HEK293T (cell line): ENCODE measurements at places on chromosomes 11 and 22.
A peak's percentile ranks its signal among the peaks of the same experiment; 100 is the strongest.

GRCh38 chr22:46287873-46288751 is 8.6 kb upstream of the GTSE1 start:
- no peak for DNase-seq

DNA sequence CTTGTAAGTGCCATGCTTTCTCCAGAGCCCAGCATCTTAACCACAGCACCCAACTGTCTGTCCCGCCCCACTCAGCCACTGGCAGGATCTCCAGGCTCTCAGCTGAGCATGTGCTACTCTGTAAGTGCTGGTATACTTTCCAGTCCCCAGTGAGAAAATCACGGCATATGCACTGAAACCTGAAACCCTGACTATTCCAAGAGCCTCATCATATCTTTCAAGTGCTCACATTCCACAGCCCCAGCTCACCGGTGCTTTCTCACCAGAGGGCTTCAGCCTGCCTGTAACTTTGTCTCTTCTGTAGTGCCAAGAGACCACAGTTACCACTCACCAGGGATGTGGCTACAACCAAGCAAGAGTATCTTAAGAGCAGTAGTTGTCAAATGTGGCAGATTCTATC is 24.4 kb upstream of the PAMR1 start:
- peak; percentile 22 for DNase-seq

DNA sequence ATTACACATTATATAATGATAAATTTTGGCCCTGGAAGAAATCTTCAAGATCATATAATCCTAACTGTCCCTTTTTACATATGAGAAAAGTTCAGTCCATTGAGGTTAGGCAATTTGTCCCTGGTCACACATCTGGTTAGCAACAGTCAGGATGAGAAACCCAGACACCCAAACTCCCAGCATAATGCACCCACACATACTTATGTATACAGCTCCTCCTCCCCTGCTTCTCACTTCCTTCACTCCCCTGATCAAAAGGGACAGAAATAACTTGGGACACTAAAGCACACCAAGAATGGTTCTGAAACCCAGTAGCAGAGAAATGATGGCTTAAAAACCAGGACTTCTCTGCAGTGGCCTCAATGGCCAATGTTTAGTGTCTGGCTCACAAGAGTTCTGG is 11.1 kb downstream of the NUMA1 start:
- no peak for DNase-seq

- DNase-seq, result peak; percentile 63
Measured at GRCh38 chr22:44623771-44624510, 78.1 kb upstream of the PRR5 start.

DNA sequence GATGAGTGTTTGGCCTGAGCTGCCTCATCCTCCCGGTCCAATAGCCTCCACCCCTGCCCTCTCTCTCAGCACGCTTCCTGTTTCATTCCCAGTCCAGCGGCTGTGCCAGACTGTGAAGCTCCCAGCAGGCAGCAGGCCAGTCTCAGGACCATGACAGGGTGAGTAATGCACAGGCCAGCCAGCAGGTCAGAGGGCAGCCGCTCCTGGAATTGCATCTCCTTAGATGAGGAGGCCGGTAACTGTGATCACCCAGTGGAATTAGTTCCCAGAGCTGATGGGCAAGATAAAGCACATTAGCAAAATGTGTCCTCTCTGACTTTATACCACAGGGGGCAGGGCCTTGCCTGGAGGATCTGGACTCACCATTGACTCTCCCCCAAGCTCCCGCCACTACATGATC is 251.2 kb downstream of the ETS1 start:
- DNase-seq, result no peak

GRCh38 chr22:42704896-42705295 is 15.8 kb downstream of the A4GALT start:
- DNase-seq, result no peak

GRCh38 chr11:73716153-73717056 is 44.5 kb downstream of the RAB6A start:
- DNase-seq, result no peak

DNA sequence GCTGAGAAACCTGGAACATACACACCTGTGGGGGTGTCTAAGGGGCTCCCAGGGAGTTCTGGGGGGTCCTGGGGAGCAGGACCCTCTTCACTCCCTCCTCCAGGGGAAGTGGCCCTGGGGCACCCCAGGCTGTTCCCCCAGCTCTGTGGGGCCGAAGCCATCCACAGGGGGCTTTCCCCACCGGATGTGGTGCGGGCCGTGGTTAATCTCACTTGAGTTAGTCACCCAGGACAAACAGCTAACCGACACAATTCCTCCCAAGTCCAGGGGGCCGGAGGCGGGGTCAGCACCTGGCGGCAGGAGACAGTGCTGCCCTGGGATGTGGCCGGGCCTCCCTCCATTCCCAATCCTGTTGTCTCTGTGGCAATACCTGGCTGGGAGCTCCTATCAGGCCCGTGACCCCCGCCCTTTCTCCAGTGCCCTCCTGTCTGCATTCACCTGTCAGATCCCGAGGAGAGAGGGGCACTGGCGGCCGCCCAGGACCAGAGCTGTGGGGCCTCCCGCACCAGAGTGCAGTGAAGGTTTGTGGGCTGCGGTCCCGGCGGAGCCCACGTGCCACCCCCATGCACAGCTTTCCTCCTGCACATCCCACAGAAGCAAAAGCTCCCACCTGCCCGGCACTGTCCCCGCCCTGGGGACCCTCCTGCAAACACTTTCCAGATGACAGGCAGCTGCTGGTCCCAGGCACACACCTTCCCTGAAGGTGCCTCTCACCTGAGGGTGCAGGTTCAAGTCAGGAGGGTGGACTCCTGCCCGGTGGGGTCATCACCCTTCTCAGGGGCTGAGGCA is 5.2 kb upstream of the MUC5AC start:
- DNase-seq, result no peak

- no peak for DNase-seq
Measured at GRCh38 chr11:60059521-60060240, 3.2 kb downstream of the MS4A3 start.

DNA sequence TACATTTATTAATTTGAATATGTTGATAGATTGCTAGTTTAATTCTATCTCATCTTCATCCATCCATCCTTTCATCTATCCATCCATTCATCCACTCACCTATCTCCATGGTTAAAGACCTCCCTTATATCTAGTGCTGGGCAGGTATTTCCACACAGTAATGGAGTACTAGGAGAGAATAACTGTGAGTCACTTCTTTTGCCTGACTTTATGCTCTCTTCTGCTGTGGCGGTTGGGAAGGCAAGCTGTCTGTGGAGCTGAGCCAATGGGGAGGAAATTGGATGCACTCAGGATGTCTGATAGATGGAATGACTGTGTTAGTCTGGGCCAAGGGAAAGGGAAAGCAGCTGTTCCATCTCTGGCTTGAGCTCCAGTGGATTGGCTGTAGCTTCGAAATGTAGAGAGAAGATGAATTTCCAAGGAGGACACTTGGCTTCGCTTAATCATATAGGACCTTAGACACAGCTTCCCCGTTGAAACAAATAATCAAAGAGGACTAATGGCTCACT is 60.3 kb downstream of the NELL1 start:
- DNase-seq, result no peak

- DNase-seq, result no peak
Measured at GRCh38 chr11:100821198-100821597, 134.1 kb downstream of the ARHGAP42 start.

DNA sequence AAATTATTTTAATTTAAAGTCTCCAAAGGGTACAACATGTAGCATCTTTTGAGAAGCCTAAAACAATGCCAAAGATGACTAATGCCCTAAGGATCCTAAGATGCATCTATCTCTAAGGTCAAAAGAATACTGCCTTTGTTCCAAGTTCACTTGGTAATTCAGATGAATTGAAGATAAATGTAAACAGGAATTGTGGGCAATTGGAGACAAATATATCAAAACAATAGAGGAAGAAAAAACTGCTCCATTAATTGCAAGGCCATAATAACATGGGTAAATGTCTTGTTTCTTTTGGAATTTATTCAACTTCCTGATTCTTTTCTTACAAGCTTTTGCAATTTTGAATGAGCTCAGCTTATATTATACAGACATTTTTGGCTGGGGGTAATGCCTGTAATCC is 338.6 kb downstream of the TTC28 start:
- no peak for DNase-seq

- DNase-seq, result no peak
Measured at GRCh38 chr11:12137005-12137690, 26.8 kb downstream of the MICAL2 start.

GRCh38 chr11:45082744-45083543 is 63.5 kb upstream of the PRDM11 start:
- no peak for DNase-seq

DNA sequence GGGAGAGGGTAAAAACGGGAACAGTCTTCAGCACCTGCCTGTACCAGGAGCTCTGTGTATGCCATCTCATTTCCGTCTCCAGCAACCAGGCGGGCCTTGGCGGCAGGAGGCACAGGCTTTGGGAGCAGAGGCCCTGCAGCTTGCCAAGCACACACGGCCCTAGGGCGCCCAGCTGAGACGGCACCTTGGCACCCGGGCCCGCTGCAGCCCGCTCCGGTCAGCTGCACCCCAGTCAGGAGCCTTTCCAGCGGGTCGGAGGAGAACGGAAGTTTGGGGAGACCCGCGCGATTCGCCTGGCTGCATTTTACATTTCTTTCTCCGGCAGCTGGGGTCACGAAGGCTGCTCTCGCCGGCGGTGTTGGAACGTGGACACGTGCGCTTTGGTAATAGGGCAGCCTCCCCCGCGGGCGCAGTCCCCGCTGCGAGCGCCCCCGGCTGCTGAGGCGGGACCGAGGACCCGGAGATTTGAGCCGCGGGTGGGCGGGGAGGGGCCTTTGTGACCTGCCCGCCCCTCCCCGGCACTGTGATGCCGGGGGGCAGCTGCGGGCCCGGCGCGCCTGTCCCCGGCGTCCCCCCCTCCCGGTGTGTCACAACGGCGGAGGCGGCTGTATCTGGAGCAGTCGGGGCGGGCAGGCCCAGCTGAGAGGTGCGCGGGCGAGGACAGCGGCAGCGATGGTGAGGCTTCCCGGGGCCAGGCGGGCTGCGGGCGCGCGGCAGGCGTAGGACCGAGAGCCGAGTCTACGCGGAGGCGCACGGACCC is at the start of gene TUBA8:
TUBA8 (plus strand) TSS at position 616 of the 760 bp plus-strand sequence; CDS start at position 673, 57 bp downstream.
- DNase-seq, result no peak
